ENCODE measurements at places on chromosomes 12 and 14.

DNA sequence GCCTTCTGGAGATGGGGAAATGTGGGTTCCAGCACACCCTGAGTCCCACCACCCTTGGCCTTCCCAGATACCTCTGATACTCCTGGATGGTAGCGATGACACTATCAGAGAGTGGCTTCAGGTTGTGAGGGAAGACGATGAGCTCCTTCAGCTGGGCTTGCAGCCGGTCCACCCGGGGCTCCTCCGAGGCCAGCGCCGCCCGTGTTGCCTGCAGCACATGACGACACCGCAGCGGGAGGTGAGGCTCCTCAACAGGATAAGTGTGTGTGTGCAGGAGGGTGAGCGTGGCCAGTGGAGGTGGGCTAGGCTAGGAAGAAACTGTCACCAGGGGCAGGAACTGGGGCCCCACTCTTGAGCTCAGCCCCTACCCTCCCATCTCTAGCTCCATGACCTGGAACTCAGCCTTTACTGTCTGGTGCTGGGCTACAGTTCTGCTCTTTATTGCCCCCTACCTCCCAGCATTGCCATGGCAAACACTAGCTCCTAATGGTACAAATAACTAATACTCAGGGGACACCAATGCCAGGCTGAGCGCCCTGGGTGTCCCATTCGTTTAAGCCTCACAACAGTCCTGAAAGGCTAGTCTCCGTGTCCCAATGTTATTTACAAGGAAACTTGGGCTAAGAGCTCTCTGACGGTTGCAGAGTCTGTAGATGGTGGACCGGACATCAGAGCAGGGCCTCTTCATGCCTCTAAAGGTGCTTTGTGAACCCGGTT is 64.1 kb downstream of the SYNE3 start:
- peak; percentile 82 for DNase-seq

GRCh38 chr14:58645641-58646040 is 7.9 kb downstream of the DACT1 start:
- no peak for DNase-seq

- DNase-seq: no peak
These were observed 84.2 kb downstream of the DENND5B start for GRCh38 chr12:31506515-31507306.

- no peak for DNase-seq
These were observed 6.0 kb upstream of the KRT4 start for GRCh38 chr12:52819731-52820510.

DNA sequence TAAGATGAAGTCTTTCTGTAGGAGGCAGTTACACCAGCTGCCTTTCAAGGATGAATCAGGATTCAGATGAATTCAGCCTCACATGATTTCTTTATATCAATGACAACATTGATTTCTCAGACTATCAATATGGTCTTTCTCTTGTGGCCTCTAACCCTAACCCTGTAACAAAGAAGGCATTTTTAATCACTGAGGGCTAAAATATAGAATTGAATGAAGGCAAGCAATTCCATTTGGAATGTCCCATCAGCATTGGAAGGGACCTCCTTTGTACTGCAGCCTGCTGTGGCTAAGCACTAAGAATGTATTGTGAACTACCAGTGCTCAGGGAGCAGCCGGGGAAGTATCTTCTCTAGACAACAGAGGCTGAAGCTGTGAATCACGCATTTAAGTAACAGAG is 90.6 kb upstream of the FRMD6 start:
- no peak for DNase-seq

DNA sequence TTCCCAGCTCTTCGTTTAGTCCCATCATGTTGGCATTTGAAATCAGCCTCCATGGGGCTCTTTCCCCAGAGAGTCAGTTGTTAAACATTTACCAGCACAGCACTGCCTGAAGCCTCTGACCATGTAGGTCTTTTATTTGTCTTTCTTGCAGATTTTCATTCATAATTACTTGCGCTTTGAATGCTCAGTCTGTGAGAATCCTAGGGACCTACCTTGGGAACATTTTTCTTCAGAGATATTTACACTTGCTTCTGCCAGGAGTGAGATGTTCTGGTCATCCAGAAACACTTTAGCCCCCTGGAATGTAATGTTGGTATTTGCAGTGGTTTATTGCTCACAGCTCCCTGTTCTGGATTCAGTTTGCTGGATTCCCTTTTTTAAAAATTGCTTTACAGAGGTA is 41.7 kb downstream of the RPH3A start:
- DNase-seq: no peak

GRCh38 chr12:84767079-84767478 is 145.5 kb downstream of the SLC6A15 start:
- no peak for DNase-seq

DNA sequence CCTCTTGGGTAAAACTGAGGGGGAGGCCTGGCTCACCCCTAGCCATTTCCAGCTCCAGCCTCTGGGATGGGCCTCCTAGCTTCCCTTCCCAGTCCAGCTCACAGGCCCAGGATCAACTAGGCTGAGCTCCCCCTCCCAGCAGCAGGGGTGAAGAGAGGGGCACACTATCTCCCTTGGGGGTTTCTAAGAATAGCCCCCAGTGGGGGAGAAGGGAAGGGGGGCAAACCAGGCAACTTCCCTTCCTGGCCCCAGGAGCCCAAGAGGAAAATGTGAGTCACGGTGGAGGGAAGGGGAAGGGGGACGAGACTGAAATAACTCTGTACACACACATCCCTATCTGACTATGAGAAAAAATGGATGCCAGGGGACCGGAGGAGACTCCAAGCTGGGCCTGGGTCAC is 9.0 kb downstream of the ADCY6 start:
- no peak for DNase-seq

Data from Karpas-422 (cell line).